H1 (cell line): ENCODE measurements at places on chromosomes 2 and 18.
A peak's percentile ranks its signal among the peaks of the same experiment; 100 is the strongest.

DNA sequence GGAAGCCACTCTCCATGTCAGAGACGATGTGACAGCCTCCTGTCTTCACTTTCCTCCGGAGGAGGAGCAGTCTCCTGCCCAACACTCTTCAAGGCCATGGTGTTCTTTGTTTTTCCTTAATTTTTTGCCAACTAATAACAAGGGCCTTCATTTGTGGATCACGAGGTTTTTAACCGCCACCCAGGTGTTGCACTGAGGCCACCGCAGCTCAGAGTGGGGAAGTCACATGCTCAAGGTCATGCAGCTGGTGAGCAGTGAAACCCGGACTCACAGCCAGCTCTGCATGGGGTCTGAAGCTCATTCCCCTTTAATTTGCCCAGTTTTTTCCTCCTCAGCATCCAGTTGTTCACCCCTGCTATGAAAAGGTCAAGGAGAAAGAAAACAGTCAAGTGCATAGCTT lies 19.6 kb downstream of the ENOSF1 start:
- no peak for DNase-seq
- H3K27ac ChIP-seq, result no peak overlapping the region
- no peaks in the 10 kb centered on the region for H3K4me1 ChIP-seq
- peaks cover 3% of the 10 kb centered on the region; the same call in 1 of the 2 replicates for H3K36me3 ChIP-seq

- H3K36me3 ChIP-seq, result no peaks in the 10 kb centered on the region
- DNase-seq, result no peak
Observed at GRCh38 chr18:68916734-68917133, 118.9 kb downstream of the CCDC102B start.

GRCh38 chr2:43344868-43345373 lies 118.5 kb upstream of the ZFP36L2 start:
- no peak overlapping the region for H3K4me3 ChIP-seq
- no peak for DNase-seq
- peaks cover 19% of the 10 kb centered on the region for H3K4me1 ChIP-seq
- H3K27me3 ChIP-seq, result no peaks in the 10 kb centered on the region

DNA sequence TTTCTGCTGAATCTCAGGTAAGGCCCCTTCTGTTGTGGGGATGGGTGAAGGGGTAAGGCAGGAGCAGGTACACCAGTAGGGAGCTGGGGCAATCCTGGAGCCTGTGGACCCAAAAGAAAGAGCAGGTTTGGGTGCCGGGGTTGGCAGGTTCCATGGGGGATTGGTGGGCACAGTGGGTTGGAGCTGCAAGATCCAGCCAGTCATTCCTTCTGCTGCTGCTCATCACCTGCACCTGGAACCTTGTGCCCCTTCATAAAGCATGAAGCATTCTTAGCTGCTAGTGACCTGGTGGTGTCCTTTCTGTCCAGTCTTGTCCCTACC lies 24.9 kb downstream of the FHOD3 start:
- no peaks in the 10 kb centered on the region for H3K4me1 ChIP-seq
- DNase-seq, result no peak
- no peaks in the 10 kb centered on the region for H3K27me3 ChIP-seq
- H3K27ac ChIP-seq, result no peak overlapping the region
- H3K36me3 ChIP-seq, result no peaks in the 10 kb centered on the region
- no peak overlapping the region for H3K4me3 ChIP-seq

DNA sequence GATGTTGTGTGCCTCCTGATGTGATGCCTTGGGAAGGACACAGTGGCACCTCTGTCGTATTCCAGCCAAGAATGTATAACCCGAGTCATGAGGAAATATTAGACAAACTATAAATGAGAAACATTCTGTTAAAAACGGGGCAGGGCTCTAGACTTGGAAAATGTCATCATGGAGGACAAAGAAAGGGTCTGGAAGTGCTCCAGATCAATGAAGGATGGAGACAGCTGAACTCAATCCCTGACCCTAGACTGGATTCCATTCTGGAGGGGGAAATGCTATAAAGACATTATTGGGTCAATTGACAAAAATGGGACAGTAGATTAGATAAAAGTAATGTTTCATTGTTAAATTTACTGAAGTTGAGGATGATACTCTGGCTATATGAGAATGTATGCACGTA lies 92.1 kb downstream of the SLC4A3 start:
- no peak for DNase-seq
- H3K27ac ChIP-seq, result no peak overlapping the region
- no peaks in the 10 kb centered on the region for H3K4me1 ChIP-seq
- H3K36me3 ChIP-seq, result no peaks in the 10 kb centered on the region
- H3K4me3 ChIP-seq, result no peak overlapping the region

- no peak overlapping the region for H3K4me3 ChIP-seq
- no peak overlapping the region for H3K27ac ChIP-seq
- H3K27me3 ChIP-seq, result no peaks in the 10 kb centered on the region
- H3K4me1 ChIP-seq, result no peaks in the 10 kb centered on the region
Observed at GRCh38 chr2:180694445-180695421, 285.7 kb upstream of the UBE2E3 start.

GRCh38 chr2:17625446-17625845 lies 85.0 kb downstream of the VSNL1 start:
- H3K36me3 ChIP-seq, result no peaks in the 10 kb centered on the region
- no peak for DNase-seq
- H3K4me3 ChIP-seq, result no peak overlapping the region
- H3K27ac ChIP-seq, result no peak overlapping the region
- no peaks in the 10 kb centered on the region for H3K4me1 ChIP-seq
- H3K27me3 ChIP-seq, result no peaks in the 10 kb centered on the region

GRCh38 chr18:21799721-21800120 lies 59.1 kb downstream of the MIB1 start:
- no peaks in the 10 kb centered on the region for H3K27me3 ChIP-seq
- H3K27ac ChIP-seq, result no peak overlapping the region
- H3K4me1 ChIP-seq, result no peaks in the 10 kb centered on the region
- no peak overlapping the region for H3K4me3 ChIP-seq
- peaks cover 4% of the 10 kb centered on the region; the same call in 1 of the 2 replicates for H3K36me3 ChIP-seq
- no peak for DNase-seq

DNA sequence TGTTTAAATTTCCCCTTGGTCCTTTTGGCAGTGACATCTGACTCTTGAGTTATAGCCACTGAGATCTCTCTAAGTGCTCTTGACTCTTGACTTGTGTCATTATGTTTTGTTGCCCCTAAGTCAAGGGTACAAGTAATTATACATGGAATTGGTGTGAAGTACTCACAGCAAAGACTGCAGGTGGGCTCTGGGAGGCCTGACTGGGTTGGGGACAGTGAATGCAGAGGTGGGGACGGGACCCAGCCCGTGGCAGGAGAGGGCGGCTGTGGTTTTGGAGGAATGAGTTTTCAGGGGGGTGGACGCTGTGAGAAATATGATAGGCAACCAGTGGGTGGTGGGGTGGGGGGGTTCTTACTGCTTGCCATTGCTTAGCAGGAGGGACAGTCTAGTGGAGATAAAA lies 97.8 kb downstream of the NCK2 start:
- no peak overlapping the region for H3K4me3 ChIP-seq
- peaks cover 25% of the 10 kb centered on the region for H3K4me1 ChIP-seq
- no peaks in the 10 kb centered on the region for H3K36me3 ChIP-seq
- DNase-seq, result no peak
- no peak overlapping the region for H3K27ac ChIP-seq

DNA sequence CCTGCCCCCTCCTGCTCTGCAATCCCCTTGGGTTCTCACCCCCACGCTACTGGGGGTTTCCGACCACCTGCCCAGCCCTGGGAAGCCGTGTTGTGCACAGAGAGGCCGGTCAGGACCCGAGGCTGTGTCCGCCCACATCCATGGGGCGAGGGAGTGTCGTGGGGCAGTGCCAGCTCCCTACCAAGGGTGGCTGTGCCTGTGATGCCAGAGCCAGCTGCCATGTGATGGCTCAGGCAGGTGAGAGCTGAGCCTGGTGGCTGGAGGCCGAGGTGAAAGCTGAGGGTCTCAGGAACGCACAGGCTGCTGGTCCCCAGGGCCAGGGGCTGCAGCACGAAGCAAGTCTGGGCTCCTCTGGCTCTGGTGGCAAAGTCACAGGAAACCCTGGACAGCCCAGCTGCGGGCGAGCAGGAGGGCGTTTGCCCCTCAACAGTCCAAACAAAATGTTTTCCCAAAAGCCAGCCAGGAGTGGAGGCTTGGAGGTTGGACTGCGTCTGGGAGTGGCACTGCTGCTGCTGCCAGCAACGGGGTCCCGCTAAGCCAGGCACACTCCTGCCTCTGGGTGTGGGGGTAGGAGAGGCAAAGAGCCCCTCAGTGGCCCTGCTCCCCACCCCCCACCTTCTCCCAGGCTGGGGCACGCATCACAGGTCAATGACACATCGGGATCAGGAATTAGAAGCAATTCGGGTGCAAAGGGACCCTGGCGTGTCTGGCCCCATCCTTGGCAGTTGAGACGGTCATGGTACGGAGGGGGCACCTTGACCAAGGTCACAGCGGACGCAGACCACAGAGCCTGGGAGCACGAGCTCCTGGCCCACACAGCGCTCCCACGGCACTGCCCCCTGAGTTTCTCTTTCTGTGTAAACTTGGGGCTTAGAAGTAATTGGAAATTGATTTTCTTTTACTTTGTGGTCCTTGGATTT lies 72.4 kb upstream of the GPC1 start:
- no peaks in the 10 kb centered on the region for H3K27me3 ChIP-seq
- H3K4me1 ChIP-seq, result peaks cover 3% of the 10 kb centered on the region; the same call in 1 of the 2 replicates
- H3K36me3 ChIP-seq, result no peaks in the 10 kb centered on the region

DNA sequence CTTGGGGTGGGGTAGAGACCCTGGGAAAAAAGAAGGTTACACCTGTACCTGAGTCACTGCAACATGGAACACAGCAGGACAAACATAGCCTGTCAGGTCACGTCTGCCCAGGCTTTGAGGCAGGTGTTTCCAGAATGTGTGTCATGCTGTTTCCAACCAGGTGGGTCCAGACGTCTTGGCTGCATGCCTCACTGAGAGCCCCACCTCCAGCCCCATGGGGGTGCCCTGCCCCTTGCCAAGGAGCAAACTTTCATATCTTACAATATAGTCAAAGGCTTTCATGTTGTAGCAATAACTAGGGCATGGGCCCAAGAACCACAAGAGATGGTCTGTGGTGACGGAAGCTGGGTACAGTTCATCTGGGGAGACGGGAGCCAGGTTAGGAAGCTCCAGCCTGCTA lies 499.7 kb downstream of the BCL11A start:
- H3K27ac ChIP-seq, result no peak overlapping the region
- H3K4me1 ChIP-seq, result peaks cover 11% of the 10 kb centered on the region
- no peak for DNase-seq
- no peak overlapping the region for H3K4me3 ChIP-seq
- H3K36me3 ChIP-seq, result no peaks in the 10 kb centered on the region

- no peaks in the 10 kb centered on the region for H3K36me3 ChIP-seq
- H3K4me1 ChIP-seq, result no peaks in the 10 kb centered on the region
- DNase-seq, result no peak
- H3K4me3 ChIP-seq, result no peak overlapping the region
Observed at GRCh38 chr2:85737961-85738360, 15.8 kb upstream of the ATOH8 start.

- peaks cover 5% of the 10 kb centered on the region for H3K4me1 ChIP-seq
- H3K27ac ChIP-seq, result no peak overlapping the region
- no peaks in the 10 kb centered on the region for H3K36me3 ChIP-seq
Observed at GRCh38 chr2:216698293-216698692, 2.9 kb upstream of the IGFBP5 start.

DNA sequence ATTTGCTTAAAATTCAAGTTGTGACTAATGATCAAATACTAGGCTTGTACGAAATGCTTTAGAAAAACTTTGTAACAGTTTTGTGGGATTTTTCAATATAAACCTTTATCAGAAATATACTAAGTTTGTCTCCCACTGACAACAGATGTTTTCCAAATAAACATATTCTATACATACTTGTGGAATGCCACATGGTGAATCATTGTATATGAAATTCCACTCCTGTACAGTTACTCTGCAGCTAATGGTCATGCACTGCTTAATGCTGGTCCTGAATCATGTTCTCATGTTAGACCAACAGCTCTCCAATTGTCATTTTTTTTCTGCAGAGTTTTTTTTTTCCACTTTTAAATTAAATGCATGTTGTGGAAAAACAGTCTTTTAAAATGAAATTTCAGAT lies 90.1 kb downstream of the DPP4 start:
- no peaks in the 10 kb centered on the region for H3K36me3 ChIP-seq
- no peak overlapping the region for H3K27ac ChIP-seq
- no peak overlapping the region for H3K4me3 ChIP-seq
- H3K27me3 ChIP-seq, result no peaks in the 10 kb centered on the region
- no peak for DNase-seq

- no peaks in the 10 kb centered on the region for H3K4me1 ChIP-seq
- no peak overlapping the region for H3K27ac ChIP-seq
- DNase-seq, result no peak
- H3K27me3 ChIP-seq, result no peaks in the 10 kb centered on the region
Observed at GRCh38 chr2:31247711-31248110, 13.8 kb downstream of the EHD3 start.

- peaks cover 43% of the 10 kb centered on the region for H3K27me3 ChIP-seq
- H3K4me3 ChIP-seq, result no peak overlapping the region
- H3K4me1 ChIP-seq, result no peaks in the 10 kb centered on the region
- no peaks in the 10 kb centered on the region for H3K36me3 ChIP-seq
- no peak overlapping the region for H3K27ac ChIP-seq
Observed at GRCh38 chr2:157691131-157691530, 62.5 kb upstream of the ACVR1C start.

- H3K4me1 ChIP-seq, result no peaks in the 10 kb centered on the region
- H3K27me3 ChIP-seq, result no peaks in the 10 kb centered on the region
- no peaks in the 10 kb centered on the region for H3K36me3 ChIP-seq
- no peak overlapping the region for H3K4me3 ChIP-seq
- no peak for DNase-seq
Observed at GRCh38 chr2:188893972-188894371, 80.2 kb upstream of the COL3A1 start.

GRCh38 chr18:9097349-9097748 lies 5.2 kb upstream of the NDUFV2 start:
- H3K36me3 ChIP-seq, result no peaks in the 10 kb centered on the region
- H3K27me3 ChIP-seq, result no peaks in the 10 kb centered on the region
- no peak overlapping the region for H3K4me3 ChIP-seq
- no peak overlapping the region for H3K27ac ChIP-seq
- DNase-seq, result no peak

- peaks cover 15% of the 10 kb centered on the region for H3K36me3 ChIP-seq
- DNase-seq, result no peak
- no peak overlapping the region for H3K27ac ChIP-seq
- H3K27me3 ChIP-seq, result no peaks in the 10 kb centered on the region
- H3K4me3 ChIP-seq, result peak overlapping the region; percentile 100
Observed at GRCh38 chr2:27664622-27665363, 1.1 kb downstream of the SLC4A1AP start.

- no peaks in the 10 kb centered on the region for H3K27me3 ChIP-seq
- DNase-seq, result no peak
- no peak overlapping the region for H3K27ac ChIP-seq
- H3K36me3 ChIP-seq, result no peaks in the 10 kb centered on the region
Observed at GRCh38 chr18:26002375-26002910, 88.0 kb downstream of the SS18 start.

DNA sequence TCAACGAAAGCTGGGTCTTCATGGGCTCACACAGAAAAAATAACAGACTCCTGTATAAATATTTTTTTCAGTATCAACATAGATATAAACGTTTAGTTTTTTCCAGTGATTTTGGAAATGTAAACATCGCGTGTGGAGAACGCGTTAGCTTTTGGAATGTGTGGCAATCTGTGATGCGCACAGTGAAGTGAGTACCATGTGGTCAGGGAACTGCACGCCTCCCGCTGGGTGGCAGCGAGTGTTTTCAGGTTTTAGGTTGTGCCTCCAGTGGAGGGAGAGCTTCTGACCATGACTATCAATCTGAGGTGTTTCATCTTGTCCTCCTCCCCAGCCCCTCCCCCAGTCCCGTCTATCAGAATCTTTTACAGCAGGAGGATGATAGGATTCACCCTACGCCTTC lies 127.8 kb downstream of the ARHGAP28 start:
- H3K4me3 ChIP-seq, result no peak overlapping the region
- H3K27me3 ChIP-seq, result no peaks in the 10 kb centered on the region
- H3K4me1 ChIP-seq, result peaks cover 9% of the 10 kb centered on the region
- DNase-seq, result no peak
- no peaks in the 10 kb centered on the region for H3K36me3 ChIP-seq
- no peak overlapping the region for H3K27ac ChIP-seq

GRCh38 chr2:29394981-29395350 lies 279.8 kb downstream of the CLIP4 start:
- no peak overlapping the region for H3K27ac ChIP-seq
- H3K4me1 ChIP-seq, result no peaks in the 10 kb centered on the region
- H3K4me3 ChIP-seq, result no peak overlapping the region
- H3K36me3 ChIP-seq, result no peaks in the 10 kb centered on the region
